ENCODE measurements at places on chromosomes 16 and 17.

DNA sequence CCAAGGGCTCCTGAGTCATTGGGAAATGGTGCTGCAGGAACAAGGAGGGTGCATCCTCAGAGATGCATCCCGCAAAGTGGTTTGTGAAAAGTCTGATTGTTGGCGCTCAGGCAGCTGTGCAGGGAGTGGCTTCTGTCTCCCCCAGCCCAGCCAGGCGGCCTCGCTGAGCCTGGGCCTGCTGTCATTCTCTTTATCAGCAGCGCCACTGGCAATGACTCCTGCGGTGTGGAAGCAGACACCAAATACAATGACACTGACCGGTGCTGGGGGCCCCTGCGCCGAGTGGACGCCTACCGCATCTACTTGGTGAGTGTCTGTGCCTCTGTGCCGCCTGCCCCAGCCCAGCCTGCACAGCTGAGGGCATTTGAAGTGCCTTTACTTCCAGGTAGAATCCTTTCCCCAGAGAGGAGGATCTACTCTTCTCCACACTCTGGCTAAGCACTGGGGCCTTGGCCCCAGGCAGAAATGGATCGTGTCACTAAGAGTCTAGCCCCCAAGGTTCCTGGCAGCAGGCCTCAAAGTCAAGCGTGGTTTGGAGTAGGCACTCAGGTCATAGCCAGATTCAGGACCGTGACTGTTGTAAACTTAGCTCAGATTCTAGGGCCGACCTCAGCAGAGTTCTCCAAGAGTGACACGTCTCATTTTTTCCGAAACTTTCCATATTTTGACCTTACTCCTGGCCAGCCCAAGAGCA, 19.3 kb upstream of the NAT9 start:
- DNase-seq, result no peak

DNA sequence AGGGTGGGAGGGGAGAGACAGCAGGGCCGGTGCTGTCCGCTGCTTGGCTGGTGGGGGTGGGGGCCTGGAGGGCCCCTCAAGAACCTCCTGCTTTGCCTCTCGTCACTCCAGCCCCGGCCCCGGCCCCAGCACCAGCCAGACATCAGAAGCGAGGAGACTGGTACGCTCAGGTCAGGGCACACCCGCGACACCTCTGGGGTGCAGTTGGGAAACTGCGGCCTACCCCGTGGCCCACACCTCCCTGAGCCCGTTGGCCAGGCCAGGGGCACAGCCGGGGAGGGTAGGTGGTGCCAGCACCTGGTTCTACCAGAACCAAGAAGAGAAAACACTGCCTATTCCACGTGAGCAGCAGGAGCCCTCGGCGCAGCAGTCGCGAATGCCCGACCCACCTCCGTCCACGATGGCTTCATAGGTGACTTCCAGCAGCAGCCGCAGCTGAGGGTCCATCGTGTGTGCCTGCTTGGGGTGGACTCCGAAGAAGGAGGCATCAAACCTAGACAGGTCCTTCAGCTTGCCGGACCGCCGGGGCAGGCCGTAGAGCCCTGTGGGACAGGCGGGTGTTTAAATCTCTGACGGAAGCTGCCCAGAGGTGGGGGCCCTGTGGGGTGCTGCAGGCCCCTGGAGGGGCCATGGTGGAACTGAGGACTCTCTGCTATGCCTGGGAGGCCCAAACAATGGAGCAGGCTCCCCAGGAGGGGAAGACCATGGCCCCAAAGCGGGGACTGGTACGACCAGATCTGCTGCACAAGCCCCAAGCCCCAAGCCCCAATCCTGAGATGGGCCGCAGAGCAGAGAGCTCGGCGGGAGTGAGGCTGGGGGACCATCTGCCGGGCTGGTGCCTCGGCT, 2.9 kb downstream of the FASN start:
- DNase-seq, result no peak

DNA sequence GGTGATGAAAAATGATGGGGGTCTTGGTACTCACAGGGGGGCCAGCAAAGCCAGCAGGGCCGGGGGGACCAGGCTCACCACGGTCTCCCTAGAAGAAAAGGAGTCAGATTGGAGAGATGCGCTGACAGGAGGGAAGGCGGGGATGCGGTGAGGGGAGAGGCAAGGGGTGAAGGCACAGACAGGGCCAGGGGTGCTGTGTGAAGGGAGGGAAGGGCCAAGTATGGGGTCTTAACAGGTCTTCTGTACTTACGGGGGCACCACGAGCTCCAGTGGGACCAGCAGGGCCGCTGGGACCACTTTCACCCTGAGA, 11.2 kb downstream of the COL1A1 start:
- no peak for DNase-seq

DNA sequence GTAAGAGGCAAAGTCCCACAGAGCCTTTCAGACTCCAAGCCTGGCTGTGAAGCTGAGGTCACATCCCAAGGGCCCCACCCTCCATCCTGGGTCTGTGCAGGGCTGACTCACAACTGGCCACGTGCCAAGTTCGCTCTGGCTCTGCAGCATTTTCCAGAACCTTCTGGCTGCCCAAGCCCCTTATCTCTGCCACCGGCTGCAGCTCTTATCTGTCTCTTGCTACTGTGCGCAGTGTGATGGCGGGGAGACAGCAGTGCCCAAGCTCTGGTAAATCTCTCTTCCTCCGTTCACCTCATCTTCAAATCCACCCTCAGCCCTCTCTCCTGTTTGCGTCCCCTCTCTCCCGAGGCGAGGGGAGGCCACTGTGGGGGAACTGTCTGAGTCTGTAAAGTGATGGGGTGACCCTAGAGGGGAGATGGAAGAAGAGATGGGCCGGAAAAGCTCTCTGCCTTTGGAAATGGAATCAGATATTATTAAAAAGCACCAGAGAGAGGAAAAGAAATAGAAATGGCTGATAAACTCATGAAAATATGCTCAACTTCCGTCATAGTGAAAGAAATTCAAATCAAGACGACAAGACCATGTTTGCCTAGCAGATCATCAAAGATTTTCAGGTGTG, 162.7 kb upstream of the CDC42EP4 start:
- DNase-seq, result peak; percentile 97

DNA sequence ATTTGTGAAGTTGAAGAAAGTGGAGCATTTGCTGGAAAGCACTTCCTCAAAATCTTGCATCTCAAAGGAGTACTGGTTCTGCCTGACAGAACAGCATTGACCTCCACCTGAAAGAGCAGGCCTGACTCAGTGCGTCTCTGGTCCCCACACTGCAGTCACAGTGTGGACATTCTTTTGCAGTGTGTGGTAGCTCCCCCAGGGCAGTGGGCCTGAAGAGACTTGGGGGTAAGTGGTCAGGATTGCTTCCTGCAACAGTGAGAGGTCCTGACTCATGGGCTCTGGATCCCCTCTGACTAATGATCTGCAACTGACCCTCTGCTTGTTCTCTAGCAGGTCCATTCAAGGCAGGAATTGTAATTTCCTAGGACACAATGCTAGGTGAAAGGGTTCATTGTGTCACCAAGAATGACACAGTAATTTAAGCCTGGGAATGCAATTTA, 204.9 kb upstream of the KCNJ16 start:
- no peak for DNase-seq

- DNase-seq, result no peak
These were observed 56.5 kb downstream of the SPAG9 start for GRCh38 chr17:51064061-51064735.

DNA sequence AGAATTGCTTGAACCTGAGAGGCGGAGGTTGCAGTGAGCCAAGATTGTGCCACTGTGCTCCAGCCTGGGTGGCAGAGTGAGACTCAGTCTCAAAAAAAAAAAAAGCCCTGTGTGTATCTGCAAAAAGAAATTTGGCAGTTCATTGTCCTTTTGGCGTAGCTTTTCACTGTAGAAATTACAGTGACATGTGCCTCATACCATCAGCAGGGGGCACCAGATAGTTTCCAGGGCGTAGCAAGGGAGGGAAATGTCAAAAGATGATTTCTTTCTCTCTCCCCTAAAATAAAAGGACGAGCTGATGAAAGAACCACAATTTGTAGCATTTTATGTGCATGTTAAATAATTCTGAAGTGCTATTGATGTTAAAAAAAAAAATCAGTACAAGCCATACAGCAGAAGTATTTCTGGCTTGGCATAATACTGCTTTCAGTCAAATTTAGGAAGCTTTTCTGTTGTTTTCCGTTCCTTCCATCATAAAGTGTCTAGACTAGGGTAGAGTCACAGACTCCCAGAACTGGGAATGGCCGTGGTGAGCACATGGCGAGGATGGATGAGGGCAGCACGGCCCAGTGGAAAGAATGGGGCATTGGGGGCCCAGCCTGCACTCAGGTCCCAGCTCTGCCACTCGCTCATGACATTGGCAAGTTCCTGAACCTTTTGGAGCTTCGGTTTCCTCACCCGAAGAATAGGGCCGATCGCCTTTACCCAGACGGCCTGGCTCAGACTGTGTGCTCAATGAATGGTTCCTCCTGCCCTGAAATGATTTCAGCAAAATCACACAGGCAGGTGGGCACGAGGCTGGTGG, 59.8 kb upstream of the RPH3AL start:
- peak; percentile 79 for DNase-seq

DNA sequence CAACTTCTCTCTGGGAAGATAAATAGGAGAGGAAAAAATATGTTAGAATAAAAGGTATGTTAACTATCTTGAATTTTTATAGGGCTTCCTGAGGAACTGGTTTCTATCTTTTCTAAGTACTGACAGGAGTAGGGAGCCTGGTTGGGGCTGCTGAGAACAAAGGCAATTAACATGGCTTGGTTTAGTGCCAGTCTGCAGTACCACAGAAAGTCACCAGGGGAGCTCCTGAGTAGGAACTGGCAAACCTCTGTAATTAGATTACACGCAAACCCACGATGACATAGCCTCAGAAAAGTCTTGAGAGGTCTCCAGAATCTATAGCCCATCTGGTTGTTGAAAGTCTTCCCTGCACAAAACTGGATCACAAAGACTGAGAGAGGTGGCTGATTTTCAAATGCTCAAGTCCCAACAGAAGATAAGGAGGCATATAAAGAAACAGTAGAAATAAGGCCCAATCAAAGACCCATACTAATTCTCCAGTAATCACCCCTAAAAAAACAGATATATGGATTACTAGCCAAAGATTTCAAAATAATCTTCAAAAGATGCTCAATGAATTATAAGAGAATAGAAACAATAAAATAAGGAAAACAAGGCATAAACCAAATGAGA, 11.7 kb upstream of the CNTNAP4 start:
- DNase-seq, result no peak

- no peak for DNase-seq
These were observed 18.5 kb upstream of the KCNG4 start for GRCh38 chr16:84258266-84258665.

GRCh38 chr16:75727221-75727620, 931 bp upstream of the CPHXL start:
- no peak for DNase-seq

GRCh38 chr17:38868817-38869525, 887 bp upstream of the LASP1 start:
- peak; percentile 77 for DNase-seq

DNA sequence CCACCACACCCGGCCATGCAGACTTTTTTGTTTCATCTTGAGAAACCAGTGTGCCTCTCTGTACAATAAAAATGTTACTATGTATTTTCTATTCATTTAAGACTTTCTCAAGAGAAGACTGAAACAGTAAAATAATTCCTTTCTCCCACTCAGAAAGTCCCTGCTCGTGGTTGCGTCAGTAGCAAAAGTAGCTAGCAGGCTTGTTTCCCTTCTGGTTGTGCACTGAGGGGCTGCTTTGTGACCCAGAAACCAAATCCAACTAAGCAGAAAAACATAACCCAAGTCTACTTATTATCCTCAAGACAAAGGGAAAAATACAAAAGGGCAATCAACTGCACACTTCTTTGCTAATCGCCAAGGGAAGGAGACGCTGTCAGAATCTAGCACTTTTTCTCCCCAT, 3.4 kb upstream of the PNPO start:
- DNase-seq, result no peak

DNA sequence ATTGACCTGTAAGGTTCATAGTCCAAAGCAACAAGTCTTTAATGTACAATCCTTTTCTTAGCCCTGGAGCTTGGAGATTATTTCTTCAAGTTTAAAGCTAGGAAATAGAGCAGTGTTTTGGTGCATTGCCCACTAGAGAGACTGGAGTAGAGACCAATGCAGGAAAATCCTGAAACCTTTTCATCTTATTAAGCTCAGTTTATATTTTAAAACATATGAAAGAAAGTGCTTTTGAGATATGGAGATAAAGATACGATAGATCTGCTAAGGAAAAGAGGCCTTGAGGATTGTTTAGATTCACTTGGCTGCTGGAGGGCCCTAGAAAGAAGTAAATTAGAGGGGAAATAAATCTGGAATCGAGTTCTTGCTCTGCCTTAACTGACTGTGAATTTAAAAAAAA, 212.0 kb downstream of the GRIN2A start:
- no peak for DNase-seq

GRCh38 chr16:31458073-31458843, 1.0 kb upstream of the ARMC5 start:
- DNase-seq, result peak; percentile 58

DNA sequence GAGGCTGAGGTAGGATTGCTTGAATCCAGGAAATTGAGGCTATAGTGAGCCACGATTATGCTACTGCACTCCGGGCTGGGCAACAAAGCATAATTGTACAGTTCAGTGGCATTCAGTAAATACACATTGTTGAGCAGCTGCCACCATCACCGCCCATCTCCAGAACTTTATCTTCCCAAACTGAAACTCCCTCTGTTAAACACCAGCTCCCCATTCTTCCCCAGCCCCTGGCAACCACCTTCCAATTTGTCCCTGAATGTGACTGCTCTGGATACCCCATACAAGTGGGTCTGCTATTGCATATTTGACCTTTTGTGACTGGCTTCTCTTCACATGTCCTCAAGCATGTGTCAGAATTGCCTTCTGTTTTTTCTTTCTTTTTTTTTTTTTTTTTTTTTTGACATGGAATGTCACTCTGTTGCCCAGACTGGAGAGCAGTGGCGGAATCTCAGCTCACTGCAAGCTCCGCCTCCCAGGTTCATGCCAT, 2.9 kb downstream of the RPL38 start:
- no peak for DNase-seq

- no peak for DNase-seq
These were observed 612.8 kb upstream of the PSMD7 start for GRCh38 chr16:73683804-73684203.

DNA sequence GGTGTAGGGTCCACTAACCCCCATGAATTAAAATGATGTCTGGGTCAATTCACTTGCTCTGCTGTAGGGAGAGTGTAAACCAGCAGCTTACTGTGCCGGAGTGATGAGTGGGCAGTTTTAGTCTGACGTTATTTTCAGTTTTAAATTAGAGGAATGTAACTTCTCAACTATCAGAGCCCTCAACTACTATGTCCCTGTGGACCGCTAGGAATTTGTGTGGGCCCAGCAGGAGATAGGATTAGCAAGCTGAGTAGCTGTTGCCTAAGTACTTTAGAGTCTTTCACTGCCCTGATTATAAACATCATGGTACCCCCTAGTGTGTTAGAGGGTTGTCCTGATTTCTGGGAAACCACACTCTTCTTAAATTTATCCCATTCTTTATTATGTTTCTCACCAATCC, 11.4 kb downstream of the MARVELD3 start:
- no peak for DNase-seq

GRCh38 chr17:78231991-78232858, 794 bp downstream of the TMEM235 start:
- no peak for DNase-seq

DNA sequence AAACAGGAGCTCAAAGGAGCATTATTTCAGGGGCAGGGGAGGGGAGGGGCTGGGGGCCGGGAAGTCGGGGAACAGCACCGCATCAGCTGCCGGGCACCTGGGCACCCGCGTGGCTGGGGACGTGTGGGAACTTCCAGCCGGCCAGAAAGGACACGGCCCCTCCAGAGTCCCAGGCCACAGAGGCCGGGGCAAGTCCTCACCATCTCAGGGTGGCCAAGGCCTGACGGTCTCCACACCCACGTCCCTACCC, 1.1 kb downstream of the PGAP6 start:
- DNase-seq, result no peak
